ENCODE measurements at places on chromosomes 7 and 10. TPM values are rescaled to one million over a fixed set of nuclear protein-coding genes. Genes with fewer than 3 reads are reported as not detected.

HMX3 gene
- not detected for total RNA-seq

KIAA1549 gene
- total RNA-seq, result 1.8 TPM

ARMC10 gene
- 20.7 TPM for total RNA-seq

EVX1 gene
- not detected for total RNA-seq

NKX1-2 gene
- total RNA-seq, result not detected

CFAP58 gene
- 1.1 TPM for total RNA-seq

DGKI gene
- 1.4 TPM for total RNA-seq

Measured in Right ventricle myocardium inferior (tissue), 1 donor.